ENCODE measurements at places on chromosomes 5 and 9.

- DNase-seq, result no peak
These were observed 65.4 kb upstream of the SLC1A1 start for GRCh38 chr9:4424891-4425290.

DNA sequence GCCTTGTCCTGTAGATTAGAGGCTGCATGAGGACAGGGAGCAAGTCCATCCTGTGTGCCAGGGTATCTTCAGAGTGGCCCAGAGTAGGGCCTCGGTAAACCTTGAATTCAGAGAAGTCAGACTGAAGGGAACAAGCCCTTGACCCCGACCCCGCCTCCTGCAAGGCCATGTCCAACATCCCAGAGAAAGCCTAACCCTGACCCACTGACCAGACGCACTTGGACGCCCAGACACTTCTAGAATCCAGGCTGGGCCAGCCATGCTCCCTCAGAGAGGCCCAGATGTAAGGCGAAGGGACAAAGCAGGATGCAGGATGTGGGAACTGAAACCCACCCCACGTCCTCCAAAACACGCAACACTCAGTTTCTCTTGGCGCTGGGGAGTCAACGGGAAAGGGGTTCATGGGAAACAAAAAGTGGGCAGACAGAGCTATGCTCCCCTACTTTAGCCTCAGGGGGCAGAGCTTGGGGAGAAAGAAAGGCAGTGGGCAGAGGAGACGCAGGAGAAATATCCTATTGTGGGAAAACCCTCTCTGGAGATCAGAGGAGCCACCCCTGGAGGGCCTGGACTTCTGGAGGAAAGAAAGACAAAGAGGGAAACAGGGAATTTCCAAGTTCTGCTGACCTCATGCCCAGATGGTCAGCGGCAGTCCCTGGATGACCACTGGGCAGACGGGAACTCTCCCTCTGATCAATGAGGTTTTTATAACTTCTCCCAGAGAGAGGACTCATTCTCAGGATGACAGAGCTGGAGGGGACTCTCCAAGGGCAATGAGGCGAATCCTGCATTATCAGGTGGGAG is 13.0 kb downstream of the TNIP1 start:
- no peak for DNase-seq

GRCh38 chr9:122120316-122121071 is 27.4 kb upstream of the TTLL11 start:
- DNase-seq, result no peak

GRCh38 chr5:137629646-137630045 is 106.2 kb downstream of the KLHL3 start:
- no peak for DNase-seq

- no peak for DNase-seq
These were observed 166.3 kb downstream of the PDE4D start for GRCh38 chr5:59727186-59727585.

DNA sequence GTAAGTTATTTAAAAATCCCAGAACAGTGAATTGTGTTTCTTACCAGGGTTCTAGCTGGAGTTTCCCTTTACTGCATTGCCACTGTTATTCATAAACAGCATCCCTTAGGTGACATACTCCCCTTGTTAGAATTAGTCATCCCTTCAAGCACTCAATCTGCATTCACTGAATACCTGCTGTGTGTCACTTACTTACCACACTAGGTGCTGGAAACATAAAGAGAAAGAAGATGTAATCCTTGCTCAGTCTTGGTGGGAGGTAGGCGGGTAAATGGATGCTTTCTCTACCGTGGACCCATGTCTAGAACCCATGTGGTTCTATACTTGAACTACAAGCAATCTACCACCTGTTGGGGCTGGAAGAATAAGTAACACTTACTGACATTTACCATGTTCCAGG is 371.6 kb downstream of the KDM4C start:
- no peak for DNase-seq

DNA sequence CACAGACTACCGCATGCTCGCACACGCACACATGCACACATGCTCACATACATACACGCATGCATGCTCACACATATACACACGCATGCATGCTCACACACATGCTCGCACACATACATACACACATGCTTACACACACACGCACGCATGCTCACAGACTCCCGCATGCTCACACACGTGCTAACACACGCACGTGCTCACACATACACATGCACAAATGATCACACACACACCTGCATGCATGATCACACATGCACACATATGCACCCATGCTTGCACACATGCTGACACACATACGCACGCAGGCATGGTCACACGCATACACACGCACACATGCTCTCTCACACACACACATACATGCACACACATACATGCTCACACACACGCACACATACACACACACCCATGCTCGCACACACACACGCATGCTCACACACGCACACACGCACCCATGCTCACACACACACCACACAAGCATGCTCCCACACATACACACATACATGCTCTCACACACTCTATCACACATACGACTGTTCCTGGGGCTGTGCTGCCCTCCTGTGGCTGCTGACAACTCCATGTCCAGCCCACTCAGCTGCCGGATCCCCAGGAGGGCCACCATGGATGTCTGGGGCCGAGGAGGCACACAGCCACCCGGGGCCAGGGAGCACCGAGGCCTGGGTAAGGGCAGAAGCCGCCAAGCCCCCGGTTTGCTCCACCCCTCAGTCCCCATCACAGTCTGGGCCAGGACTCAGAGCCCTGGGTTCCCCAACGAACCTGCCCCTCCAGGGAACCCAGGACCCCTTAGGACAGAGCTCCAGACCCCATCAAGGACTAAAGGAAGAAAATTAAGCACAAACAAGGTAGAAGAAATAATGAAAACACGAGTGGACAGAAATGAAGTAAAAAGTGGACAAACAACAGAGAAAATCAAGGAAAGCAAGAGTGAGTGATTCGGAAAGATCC is 31.4 kb upstream of the EGFL7 start:
- DNase-seq, result no peak

- DNase-seq, result no peak
These were observed 41.4 kb downstream of the SYK start for GRCh38 chr9:90842996-90843395.

DNA sequence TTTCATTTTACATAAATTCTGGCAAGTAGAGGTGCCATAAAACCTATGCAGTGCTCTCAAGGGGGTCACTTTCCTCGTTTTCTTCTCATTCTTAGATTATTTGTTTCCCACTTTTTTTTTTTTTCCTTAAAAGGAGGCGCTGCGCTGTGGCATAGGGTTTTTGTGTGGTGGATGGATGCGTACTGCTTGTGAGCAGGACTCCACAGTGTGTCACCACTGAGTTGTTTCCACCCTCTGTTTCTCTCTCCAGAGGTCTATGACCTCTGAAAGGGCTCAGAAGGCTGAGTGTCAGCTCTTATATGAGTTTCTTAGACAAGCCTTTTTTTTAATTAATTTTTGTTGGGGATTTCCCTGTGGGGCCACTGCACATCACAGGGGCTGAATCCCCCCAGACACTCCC is 13.6 kb upstream of the CLTB start:
- no peak for DNase-seq

DNA sequence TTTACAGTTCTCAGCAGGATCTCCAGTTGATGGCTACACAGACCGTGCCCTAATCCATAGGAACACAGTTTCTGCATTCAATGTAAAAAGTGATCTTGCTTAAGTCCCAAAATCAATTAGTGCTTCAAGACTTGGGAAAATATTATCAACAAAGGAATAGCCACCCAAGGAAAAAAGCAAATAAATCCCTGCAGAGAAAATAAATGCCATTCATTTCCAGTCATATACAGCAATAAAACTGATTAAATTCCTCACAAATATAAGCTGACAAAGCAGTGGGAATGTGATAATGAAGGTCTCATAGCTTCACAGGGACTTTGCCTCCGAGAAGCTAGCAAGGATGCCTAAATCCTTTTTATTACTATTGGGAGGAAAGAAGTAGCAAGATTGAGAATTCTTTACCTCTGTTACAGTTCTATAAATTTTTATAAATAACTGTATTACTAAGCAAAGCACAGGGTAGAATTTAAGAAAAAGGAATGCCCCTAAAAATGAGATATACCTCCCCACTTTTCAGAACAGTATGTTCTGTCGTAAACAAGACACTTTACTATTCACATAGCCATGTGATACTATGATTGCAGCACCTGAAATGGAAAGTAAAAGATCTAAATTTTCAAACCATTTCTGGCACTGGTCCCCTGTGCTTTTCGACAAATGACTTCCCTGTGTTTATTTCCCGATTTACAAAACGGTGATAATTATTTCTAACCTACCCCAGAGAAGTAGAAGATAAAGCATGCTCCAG is 59.8 kb downstream of the ARSB start:
- DNase-seq, result no peak

DNA sequence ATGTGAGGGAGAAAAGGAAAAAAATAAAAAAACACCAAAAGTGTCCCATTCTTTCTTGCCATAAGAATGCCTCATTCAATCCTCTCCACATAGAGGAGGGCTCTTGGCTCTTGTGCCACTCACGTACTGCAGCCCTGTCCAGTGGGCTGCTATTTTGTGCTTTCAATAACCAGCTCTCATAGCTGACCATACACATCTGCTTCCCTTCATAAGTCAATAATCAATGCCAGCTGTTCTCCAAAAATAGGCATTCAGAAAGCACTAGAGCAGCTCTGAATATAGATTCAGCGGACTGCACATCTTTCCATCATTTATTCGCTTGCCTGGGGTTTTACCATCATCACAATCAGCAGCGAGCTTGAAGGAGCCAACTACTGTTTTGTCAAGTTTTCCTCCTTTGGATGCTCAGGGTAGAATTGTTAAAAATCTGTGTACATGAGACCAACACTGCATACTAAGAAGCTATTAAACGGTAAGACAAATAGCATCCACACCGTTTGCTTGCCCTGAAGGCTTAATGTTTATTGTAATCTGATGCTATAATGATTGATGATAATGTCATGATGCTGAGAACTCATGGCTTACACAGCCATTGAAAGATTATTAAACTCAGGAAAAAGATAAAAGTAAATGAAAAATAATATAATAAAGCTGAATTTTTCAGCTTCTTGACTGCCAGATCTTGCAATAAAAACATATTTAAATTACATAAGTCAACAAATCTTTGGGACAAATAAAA is 80.0 kb downstream of the OXCT1 start:
- no peak for DNase-seq

DNA sequence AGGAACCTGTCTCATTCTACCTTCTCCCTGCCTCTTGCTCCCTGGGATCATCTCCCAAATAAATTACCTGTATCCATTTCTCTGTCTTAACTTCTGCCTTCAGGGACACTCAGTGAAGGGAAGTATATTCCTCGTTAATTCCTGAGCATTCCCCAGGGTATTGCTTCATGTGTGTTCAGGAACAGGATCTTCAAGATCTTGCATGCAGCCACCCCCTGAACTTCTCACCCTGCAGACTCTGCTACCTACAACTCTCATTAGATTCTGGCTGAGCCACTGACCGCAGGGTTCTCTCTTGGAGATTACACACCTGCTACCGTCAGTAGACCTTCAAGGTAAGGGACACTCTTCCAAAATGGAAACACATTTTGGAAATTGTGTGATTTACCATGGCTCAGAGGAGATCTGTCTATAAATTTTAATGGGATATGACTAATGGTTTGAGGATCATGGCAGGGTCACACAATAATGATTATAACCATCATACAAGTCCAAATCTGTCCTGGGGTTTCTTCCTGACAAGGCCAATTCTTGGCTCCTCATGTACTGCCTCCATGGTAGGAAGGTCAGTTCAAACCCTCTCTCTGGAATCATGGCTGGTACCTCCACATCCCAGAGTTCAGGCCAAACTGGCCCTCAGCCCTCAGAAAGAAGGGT is 38.9 kb upstream of the UGCG start:
- peak; percentile 71 for DNase-seq

- no peak for DNase-seq
These were observed 62.3 kb downstream of the MAST4 start for GRCh38 chr5:66658516-66658915.

GRCh38 chr9:4886698-4887097 is 94.0 kb downstream of the RCL1 start:
- DNase-seq, result no peak

- DNase-seq, result no peak
These were observed 166.4 kb upstream of the SPRY4 start for GRCh38 chr5:142491270-142491669.

- no peak for DNase-seq
These were observed 79.5 kb downstream of the SEMA4D start for GRCh38 chr9:89418474-89418845.

GRCh38 chr5:10674582-10674981 is 86.5 kb downstream of the DAP start:
- no peak for DNase-seq

- DNase-seq, result no peak
These were observed 293.9 kb upstream of the RIOK2 start for GRCh38 chr5:97476852-97477534.

DNA sequence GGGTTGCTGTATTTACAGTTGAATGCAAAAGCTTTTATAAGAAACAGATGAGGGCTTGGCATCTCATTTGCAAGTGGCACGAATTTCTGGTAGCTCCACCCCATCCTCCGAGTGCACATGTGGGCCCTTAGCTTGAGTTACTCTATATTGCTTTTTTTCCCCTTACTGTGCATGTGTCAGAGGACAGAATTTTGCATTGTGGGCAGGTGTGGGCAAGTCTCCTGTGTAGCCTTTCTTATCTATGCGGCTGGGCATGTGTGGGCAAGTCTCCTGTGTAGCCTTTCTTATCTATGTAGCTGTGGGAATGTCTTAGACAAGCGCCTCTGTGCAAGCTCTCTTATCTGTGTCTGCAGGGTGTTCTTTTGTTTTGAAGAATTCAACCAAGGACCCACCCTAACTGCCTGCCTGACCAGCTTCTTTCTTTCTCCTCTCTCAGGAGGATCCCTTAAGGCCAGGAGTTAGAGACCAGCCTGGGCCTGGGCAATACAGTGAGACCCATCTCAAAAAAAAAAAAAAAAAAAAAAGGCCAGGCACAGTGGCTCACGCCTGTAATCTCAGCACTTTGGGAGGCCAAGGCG is 34.1 kb upstream of the SIL1 start:
- DNase-seq, result peak; percentile 91

DNA sequence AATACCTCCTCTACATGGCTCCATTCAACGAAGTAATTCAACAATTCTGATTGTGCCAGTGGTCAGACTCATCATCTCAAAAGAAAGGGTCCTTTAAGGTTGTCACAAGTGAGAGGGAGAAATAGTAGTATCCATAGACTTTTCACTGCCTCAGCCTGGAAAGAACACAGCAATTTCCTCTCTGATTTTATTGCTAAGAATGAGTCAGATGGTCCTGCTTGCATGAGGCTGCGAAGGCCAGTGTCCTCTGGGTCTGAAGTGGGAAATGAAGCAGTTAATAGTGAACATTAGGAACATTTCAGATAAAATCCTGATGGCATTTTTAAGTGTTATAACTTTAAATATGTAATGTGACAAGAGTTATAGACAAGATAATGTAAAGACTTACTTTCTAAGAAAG is 979.0 kb downstream of the EFNA5 start:
- DNase-seq, result no peak

DNA sequence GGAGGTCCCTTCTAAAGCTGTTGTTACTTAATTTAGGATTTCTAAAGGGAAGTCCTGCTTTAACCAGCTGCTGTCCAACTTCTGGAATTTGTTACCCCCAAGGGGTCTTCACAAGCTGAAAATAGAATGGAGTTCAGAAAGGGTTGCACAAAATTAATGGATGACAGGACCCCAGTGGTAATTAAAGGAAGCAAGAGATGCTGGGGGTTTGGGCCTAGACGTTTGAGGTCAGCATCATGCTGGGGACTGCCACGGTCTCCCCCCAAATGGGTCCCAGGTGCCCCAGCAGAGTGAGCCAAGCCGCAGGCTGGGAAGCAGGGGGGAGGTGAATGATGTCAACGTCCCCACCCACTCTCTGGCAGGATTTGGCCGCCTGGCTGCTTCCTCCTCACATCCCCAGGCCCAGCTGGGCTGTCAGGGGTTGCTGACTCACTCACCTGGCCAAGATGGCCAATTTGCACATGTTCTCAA is 97.5 kb upstream of the ARAP3 start:
- DNase-seq, result no peak

All from RWPE2 (cell line).